NCI-H460 (cell line): ENCODE measurements at places on chromosomes 5 and 9. TPM values are rescaled to one million over a fixed set of nuclear protein-coding genes. Genes with fewer than 3 reads are reported as not detected.

SPATA6L gene
- not detected in 2 replicates for total RNA-seq

PPIP5K2 gene
- 51.7 and 64.9 TPM in 2 replicates for total RNA-seq

DIRAS2 gene
- 0.43 and 0.59 TPM in 2 replicates for total RNA-seq

PITX1 gene
- 45.3 and 61.7 TPM in 2 replicates for total RNA-seq

TAS2R1 gene
- not detected in 2 replicates for total RNA-seq

NOL8 gene
- 30.5 and 38.5 TPM in 2 replicates for total RNA-seq
